ENCODE measurements at places on chromosomes 6 and 20.

DNA sequence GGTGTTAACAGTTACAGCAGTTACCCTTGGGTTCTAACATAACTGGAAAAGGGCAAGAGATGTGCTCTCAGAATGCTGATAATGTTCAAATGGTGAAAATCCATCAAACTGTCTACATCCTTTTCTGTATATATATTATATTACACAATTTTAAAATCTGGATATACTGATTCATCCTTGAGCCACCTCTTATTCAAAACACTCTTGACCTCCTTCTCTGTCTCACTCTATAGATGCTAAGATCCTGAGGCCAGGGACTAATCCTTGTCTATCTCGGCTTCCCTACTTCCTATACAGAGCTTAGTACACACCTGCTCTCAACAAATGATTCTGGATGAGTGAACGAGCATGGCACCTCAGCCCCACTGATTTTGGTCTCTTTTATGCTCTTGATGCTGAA lies 47.3 kb downstream of the HIVEP2 start:
- DNase-seq: no peak

DNA sequence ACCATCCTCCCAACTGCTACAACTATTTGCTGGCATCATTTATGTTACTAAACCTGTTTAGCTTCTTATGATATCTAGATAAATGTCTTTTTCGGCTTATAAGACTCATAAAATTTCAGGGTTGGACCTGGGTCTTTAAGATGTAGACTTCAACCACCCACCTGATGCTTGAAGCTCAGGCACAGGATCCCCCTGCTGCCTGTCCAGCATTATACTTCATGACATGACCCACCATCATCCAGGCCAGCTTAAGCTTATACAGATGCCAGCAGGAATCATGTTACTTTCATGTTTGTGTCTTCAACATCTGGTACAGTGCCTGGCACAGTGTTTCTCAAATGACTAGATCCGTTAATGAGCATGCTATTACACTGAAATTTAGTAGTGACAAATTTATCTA lies 47.4 kb downstream of the SLC17A5 start:
- no peak for DNase-seq

- DNase-seq: no peak
Measured at GRCh38 chr6:5123296-5124143, 38.4 kb downstream of the PPP1R3G start.

DNA sequence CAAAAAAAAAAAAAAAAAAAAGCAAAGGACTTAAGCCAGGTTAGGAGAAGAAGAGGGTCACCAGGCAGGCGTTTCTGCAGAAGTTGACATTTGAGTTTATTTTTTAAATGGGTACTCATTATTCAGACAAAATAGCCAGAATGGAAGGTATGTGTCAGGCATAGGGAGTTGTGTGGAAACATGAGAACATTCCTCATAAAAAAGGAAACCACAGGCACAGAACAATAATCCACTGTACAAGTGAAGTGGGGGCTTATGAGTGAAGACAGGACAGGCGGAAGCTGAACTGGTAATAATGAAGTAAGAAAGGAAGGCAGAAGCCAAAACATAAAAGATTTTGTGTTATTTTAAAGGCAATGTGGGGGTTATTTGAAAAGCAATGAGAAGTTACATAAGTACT lies 104.6 kb downstream of the EPB41L2 start:
- no peak for DNase-seq

GRCh38 chr6:131685266-131685780 lies 15.9 kb downstream of the OR2A4 start:
- DNase-seq: no peak

Data from stimulated activated CD4-positive, alpha-beta T cell treated with anti-CD3 and anti-CD28 coated beads, Interleukin-2, amount 100 ng/mL, for 4 hours (primary cell).